Activated naive CD4-positive, alpha-beta T cell (primary cell): ENCODE measurements at places on chromosomes 1 and 21.

GRCh38 chr1:78004719-78005447 is at the start of gene DNAJB4:
DNAJB4 (plus strand) TSS chr1:78004939; CDS start chr1:78005111, 172 bp downstream.
- no peak for DNase-seq

DNA sequence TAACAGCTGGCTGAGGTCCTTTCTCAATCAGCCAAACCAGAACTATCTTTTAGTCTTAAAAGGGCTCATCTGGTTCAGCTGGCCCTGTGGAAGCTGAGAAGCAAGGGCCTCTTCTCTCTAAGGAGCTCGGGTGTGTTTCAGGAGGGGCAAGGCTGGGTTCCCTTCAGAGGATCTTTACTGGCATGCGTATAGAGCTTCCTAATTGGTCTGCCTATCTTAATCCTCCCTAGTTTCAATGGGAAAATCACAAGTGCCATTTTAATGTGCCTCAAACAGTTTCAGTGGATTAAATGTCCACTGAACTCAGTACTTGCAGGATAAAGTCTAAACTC is 81.5 kb upstream of the LBR start:
- DNase-seq: no peak

DNA sequence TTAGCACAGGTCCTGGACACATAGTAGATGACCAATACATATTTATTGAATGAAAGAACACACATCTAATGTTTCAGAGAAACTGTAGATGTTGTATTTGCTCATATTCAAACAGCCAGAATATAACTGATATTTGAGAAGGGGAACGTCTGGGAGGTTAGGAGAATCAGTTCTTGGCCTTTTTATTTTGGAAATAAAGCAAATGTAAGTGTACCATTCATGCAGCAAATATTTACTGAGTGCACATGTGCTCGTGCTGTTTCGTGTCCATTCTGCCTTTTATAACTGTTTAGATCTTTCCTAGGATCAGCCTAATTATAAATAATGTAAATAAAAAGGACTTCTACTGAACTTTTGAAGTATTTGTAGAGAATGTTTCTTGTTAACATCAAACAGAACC is 103.8 kb downstream of the GREM2 start:
- DNase-seq: no peak

DNA sequence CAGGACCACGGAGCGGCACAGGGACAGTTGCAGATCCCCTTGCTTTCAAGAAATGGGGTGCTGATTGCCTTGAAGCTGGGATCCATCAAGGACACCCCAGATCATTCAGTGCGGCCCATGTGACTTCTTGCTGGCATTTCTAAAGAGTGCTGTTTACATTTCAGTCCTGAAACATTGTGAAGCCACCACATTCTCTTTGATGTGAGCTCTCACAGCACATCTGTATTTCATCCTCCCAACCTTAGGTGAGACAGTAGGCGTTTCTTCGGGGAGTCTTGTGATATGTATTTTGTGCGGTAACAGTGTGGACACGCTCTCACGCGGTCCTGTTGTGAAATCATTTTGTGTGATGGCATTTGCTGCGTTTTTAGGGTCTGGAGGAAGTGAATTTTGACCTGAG is 57.2 kb downstream of the CACHD1 start:
- no peak for DNase-seq

- DNase-seq: no peak
Observed at GRCh38 chr1:36206323-36206858, 17.9 kb upstream of the THRAP3 start.

DNA sequence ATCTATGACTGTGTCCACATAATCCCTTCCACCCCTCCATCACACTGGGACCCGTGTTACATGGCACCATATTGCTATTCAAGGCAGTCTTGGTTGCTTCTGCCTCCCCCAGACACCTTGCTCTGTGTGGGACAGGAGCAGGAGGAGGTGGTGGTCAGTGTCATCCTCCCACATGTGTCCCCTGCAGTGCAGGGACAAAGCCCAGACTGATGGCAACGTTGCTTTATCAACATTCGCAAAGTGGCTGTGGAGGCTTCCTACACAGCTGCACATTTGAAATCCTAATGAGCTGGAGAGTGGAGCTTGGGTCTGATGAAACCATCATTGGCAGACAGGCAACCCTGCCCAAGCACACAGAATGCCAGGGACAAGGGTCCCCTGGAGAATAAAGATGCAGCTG is 26.2 kb downstream of the TRIM67 start:
- DNase-seq: no peak

DNA sequence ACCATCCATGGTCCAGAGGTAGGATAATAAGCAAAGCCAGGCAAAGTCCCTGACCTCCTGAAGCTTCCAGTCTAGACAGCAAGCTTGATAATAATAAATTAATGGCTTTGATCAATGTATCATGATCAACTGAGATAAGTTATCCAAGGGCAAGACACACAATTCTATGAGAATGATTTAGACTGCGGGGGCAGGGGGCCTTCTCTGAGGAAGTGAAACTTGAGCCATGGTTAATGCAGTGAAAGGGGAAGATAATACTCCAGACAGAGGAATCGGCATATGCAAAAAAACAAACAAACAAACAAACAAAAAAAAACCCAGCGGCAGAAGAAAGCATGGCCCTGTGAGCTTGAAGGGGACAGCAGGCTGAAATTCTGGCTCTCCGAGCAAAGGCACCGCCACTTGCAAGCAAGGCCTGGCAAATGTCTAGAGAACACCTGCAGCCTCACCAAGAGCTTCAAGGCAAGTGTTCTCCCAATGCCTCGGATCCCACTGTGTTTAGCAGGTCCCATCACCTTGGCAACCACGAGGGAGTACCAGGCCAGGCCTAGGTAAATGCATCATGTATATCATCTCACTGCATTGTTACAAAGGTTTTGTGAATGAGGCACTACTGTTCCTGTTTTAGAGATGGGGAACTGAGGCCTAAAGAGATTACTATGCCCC is 24.9 kb downstream of the CSMD2 start:
- no peak for DNase-seq

- DNase-seq: no peak
Observed at GRCh38 chr1:231776010-231776756, 149.6 kb downstream of the DISC1 start.

DNA sequence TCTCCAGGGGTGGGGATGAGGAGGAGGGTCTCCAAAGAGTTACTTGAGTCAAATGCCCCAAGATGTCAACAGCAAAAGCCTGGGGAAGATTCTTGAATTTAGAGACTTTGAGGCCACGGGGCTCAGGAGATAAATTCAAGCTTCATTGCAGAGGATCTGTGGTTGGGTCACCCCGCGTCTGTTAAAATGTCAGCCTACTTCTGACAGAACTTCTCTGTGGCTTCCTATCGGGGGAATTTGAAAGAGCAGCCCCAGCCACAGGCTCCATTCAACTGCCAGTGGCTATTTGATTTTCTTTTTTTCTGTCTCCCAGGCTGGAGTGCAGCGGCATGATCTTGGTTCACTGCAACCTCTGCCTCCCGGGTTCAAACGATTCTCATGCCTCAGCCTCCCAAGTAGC is 62.5 kb upstream of the EFHD2 start:
- DNase-seq: no peak

GRCh38 chr1:24695202-24695974 is 49.9 kb upstream of the CLIC4 start:
- DNase-seq: no peak

- no peak for DNase-seq
Observed at GRCh38 chr1:89546934-89547562, 22.4 kb downstream of the LRRC8B start.

- DNase-seq: peak; percentile 54
Observed at GRCh38 chr1:156705918-156706656, 704 bp upstream of the CRABP2 start.

DNA sequence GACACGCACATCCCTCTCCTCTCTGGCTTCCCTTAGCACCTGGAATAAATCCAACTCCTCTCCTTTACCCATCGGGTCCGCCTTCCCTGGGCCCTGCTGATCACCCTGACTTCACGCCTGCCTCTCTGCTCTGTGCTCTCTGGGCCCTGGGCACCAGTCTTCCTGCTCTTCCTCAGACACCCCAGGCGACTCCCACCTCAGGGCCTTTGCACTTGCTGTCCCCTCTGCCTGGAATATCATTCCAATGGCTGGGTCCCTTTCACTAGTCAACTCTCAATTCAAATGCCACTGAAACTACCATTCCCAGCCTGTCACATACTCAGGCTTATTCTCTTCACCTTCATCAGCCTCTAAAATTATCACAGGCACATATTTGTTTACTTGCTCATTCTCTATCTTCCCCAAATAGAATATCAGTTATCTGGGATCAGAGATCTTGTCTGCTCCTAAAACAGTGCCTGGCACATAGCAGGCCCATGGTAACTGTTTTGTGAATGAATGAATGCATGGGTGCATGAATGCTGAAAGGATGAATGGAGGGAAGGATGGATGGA is 27.2 kb upstream of the SELENON start:
- DNase-seq: no peak

GRCh38 chr1:110007046-110007830 is 22.7 kb downstream of the AHCYL1 start:
- DNase-seq: no peak

DNA sequence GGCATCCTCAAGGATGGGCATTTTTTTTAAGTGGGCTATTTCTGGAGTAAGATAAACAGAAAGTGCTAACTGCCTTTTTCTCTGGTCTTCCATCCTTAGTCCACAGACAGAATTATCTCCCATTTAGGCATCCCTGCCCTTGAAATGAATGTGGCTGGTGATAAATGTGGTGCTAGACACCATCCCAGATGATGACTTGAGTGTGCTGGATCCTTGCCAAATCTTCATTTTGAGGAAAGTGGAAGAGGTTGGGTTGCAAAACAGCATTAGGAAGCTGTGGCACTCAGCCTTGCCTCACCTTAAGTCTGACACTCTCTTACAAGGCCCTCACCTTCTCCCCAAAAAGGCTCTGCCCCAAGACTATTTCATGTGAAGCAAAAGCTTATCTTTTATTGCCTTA is 19.2 kb downstream of the MAB21L3 start:
- no peak for DNase-seq

DNA sequence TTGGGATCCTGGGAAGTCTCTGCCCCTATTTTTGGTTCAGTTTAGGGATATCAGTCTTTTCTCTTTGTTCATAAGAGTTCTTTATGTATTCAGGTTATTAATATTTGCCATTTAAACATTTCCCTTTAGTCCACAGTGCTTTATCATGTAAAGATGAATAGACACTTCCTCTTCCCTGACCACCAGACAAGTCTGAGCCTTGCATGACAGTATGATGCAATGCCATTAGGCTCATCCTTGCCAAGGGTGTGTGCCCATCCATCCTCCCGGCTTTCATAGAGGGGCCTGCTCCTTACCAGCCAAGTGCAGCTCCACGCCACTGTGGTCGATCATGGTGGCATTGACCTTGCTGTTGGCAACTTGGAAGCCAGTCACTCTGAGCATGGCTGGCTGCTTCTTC is 52.1 kb downstream of the ZSCAN20 start:
- DNase-seq: no peak

- no peak for DNase-seq
Observed at GRCh38 chr1:148166558-148167492, 14.7 kb upstream of the NBPF11 start.

DNA sequence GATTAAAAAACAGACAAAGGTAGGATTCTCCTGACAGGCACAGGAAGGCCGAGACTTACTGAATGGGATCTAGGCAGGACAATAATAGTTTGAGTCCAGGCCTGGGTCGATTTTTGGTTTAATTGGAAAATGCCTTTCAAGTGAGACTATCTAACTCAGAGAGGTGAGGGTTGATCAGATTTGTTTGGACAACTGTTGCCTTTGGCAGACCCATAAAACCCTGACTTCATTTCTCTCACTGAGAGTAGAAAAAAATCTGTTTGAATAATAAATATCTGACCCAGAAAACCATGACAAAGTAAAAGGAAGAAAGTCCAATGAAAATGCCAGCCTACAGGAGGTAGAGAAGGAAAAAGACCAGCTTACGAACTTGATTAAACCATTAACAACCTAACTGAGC is 12.3 kb upstream of the SLC30A10 start:
- DNase-seq: no peak

DNA sequence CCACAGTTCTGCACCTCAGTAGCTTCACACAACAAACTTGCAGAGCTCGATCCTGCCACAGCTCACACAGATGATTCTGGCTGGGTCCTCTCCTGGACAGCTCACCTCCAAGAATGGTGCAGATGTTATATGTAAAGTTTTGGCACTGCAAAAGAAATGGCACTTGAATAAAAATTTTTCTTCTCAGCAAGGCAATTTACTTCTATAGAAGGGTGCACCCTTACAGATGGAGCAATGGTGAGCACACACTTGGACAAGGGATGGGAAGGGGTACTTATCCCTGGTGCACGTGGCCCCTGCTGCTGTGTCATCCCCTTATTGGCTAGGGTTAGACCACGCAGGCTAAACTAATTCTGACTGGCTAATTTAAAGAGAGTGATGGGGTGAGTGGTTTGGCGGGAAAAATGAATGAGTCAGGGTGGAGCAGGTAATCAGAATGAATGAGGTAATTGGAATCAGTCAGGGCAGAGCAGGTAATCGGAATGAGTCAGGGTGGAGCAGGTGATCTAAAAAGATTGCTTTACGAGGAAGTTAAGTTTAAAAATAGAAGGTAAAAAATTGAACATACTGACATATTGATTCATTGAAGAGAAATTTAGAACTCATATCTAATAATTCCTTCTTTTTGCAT is 12.0 kb upstream of the AADACL3 start:
- no peak for DNase-seq

DNA sequence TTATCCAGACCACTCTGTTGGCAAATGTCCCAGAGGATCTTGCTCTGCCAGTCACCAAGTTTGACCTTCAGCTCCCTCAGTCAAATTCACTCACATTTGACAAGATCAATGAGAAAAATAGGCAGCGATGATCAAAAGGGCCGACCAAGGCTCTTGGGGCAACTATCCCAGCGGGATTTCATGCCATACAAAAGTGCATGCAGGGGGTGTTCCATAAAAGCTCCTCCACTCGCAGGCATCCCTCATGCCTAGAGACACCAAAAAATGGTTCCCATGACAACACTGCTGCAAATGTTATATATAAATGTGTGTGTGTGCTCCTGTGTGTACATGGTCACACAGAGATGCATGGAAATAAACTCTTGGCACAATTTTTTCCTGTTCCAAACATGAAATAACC is 16.2 kb upstream of the EIF4G3 start:
- DNase-seq: no peak

- DNase-seq: no peak
Observed at GRCh38 chr1:238484121-238484520, 593.4 kb upstream of the ZP4 start.

DNA sequence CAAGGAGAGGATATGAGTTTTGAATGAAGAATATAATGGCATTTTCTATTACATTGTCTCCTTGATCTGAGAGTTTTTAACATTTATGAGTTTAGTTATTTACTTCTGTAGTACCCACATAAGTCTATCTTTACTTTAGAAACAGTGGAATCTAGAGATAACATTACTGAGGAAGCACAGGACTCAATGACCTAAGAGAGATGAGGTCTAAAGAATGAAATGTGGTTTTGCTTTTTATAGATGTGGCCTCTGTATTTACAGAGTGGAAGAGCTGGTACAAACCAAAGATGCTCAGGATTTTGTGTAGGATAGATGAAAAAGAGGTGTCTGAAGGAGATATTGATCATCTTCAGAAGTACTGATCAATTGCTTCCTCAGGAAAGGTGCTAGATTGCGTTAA is 177.3 kb downstream of the KCTD3 start:
- no peak for DNase-seq
